Osteoblast (primary cell): ENCODE measurements at places on chromosomes 7 and 10. TPM values are rescaled to one million over a fixed set of nuclear protein-coding genes. Genes with fewer than 3 reads are reported as not detected.

- H3K27me3 ChIP-seq, result peaks cover 4% of the 10 kb centered on the region
- no peak overlapping the region for H3K27ac ChIP-seq
- no peaks in the 10 kb centered on the region for H3K36me3 ChIP-seq
- no peaks in the 10 kb centered on the region for H3K4me1 ChIP-seq
Measured at GRCh38 chr7:1679966-1680730, 10.1 kb downstream of the ELFN1 start.

DNA sequence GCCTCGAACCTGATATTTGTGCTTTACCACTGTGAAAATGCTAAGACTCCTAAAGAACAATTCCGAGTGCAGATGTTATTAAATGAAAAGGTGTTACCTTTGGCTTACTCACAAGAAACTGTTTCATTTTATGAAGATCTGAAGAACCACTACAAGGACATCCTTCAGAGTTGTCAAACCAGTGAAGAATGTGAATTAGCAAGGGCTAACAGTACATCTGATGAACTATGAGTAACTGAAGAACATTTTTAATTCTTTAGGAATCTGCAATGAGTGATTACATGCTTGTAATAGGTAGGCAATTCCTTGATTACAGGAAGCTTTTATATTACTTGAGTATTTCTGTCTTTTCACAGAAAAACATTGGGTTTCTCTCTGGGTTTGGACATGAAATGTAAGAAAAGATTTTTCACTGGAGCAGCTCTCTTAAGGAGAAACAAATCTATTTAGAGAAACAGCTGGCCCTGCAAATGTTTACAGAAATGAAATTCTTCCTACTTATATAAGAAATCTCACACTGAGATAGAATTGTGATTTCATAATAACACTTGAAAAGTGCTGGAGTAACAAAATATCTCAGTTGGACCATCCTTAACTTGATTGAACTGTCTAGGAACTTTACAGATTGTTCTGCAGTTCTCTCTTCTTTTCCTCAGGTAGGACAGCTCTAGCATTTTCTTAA lies 47.7 kb downstream of the MINPP1 start:
- no peak overlapping the region for H3K4me3 ChIP-seq
- H3K36me3 ChIP-seq, result peaks cover 3% of the 10 kb centered on the region
- no peaks in the 10 kb centered on the region for H3K27me3 ChIP-seq
- DNase-seq, result no peak
- H3K27ac ChIP-seq, result peak overlapping the region; percentile 14

DNA sequence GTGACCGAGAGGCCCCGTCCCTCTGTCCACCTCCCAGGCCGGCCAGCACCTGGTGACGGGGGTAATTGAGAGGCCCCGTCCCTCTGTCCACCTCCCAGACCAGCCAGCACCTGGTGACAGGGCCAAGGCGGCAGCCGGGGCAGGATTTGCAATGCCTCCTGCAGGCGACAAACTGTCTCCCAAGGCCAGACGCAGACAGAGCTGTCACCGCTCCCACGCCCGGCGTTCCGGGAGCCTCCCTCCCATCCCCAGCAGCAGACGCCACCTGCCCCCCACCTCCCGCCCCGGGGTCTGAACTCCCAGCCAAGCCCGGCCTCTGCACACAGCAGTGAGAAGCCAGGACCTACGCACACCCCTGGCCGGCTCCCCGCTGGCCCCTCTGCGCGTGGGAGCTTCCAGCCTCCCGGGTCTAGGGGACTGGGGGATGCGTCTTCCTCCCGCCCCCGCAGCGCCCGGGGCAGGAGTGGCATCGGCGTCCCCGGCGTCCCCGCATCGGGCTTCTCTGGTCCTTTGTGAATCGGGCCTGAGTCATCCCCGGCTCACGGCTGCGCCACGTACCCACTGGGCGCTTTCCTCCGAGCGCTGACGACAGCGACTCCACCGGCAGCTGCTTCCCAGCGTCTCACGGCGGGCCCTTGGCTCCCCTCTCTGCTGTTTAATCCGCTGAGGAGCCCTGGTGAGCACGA lies 95.1 kb upstream of the DIP2C start:
- peak overlapping the region; percentile 68 for H3K4me3 ChIP-seq
- H3K36me3 ChIP-seq, result no peaks in the 10 kb centered on the region
- peak overlapping the region; percentile 51 for H3K27ac ChIP-seq
- peaks cover 15% of the 10 kb centered on the region for H3K4me1 ChIP-seq
- DNase-seq, result peak; percentile 99

DNA sequence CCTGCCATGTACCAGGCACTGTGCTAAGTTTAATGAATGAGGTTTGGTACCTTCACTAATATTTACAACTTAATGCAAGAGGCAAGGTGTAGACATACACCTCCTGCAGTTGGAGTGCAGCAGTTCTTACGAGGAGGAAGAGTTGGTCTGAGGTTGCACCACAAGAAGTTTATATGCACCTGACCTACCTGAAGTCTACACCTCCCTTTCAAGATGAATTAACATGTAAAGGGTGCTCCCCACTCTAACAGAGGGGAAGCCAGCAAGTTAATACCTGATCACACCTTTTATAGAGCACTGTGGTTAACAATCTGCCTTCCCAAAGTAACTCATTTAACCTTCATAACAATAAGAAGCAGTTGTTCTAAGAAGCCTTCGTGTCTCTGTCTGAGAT lies 120.0 kb downstream of the LYZL1 start:
- no peak for DNase-seq
- H3K4me1 ChIP-seq, result peaks cover 27% of the 10 kb centered on the region
- H3K27me3 ChIP-seq, result no peaks in the 10 kb centered on the region
- peak overlapping the region; percentile 83 for H3K4me3 ChIP-seq
- H3K27ac ChIP-seq, result peak overlapping the region; percentile 84

- peaks cover 18% of the 10 kb centered on the region for H3K4me1 ChIP-seq
- H3K27ac ChIP-seq, result no peak overlapping the region
- H3K27me3 ChIP-seq, result no peaks in the 10 kb centered on the region
- no peak for DNase-seq
- no peak overlapping the region for H3K4me3 ChIP-seq
Measured at GRCh38 chr10:68125772-68126171, 16.5 kb downstream of the MYPN start.

Gene MLXIPL
- total RNA-seq, result 0.29 and 0.72 TPM in 2 replicates
